ENCODE measurements at places on chromosomes 5 and 9. TPM values are rescaled to one million over a fixed set of nuclear protein-coding genes. Genes with fewer than 3 reads are reported as not detected.

Gene TSSK1B
- not detected for total RNA-seq

Gene CDC25C
- total RNA-seq: 4.1 TPM

Gene TRIM36
- total RNA-seq: 27.2 TPM

Gene MINAR2
- not detected for total RNA-seq

Gene STX17
- total RNA-seq: 36.4 TPM

Gene PITX1
- total RNA-seq: 0.88 TPM

Gene EFNA5
- not detected for total RNA-seq

Gene CEP72
- total RNA-seq: 3.9 TPM

Gene CAPSL
- not detected for total RNA-seq

Gene SLC6A19
- 500 TPM for total RNA-seq

Gene CNTFR
- total RNA-seq: 24.6 TPM

Gene CDH10
- not detected for total RNA-seq

Gene PRSS3
- 281 TPM for total RNA-seq

Gene ANKRD33B
- total RNA-seq: 0.70 TPM

Gene OBP2B
- not detected for total RNA-seq

DNA sequence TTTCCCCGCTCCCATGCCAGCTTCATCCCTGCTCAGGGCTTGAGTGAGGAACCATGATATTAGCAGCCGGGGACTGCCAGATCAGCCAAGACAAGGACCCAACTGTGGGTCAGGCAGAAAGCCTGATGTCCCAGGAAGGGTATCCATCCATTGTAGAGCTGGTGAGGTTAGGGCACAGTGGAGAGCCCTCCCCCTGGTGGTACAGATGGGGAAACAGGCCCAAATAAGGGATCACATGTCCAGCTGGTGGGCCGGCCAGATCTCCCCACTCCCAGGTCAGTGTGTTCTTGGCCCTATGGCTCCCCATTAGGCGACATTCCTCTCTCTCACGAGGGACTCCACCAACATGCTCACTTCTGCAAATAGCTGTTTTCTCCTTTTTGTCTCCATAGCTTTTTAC lies 9.0 kb downstream of the CDX1 start:
- no peak overlapping the region for H3K4me3 ChIP-seq
- no peak for DNase-seq
- no peaks in the 10 kb centered on the region for H3K4me1 ChIP-seq
- no peaks in the 10 kb centered on the region for H3K27me3 ChIP-seq
- H3K27ac ChIP-seq: peak overlapping the region; percentile 57
- H3K36me3 ChIP-seq: peaks cover 12% of the 10 kb centered on the region

DNA sequence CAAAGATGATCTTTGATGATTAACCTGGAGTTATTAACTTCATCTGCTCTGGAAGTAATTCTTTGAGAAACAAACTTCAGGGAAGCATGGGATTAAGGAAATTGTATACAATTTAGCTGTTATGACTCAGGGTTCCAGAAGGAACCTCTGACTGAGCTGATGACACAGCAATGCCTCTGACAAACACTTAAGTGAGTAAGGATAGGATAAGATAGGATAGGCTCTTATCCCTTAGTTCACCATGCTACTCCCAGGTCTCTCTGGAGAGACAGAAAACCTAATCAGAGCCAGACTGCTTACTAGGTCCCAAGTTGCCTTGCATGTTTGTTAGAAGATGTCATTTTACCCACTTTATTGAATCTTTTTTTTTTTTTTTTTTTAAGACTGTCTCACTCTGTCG lies 12.6 kb upstream of the TMEM38B start:
- H3K4me1 ChIP-seq: no peaks in the 10 kb centered on the region
- H3K36me3 ChIP-seq: no peaks in the 10 kb centered on the region
- H3K4me3 ChIP-seq: no peak overlapping the region
- DNase-seq: no peak
- H3K27ac ChIP-seq: no peak overlapping the region

- no peaks in the 10 kb centered on the region for H3K4me1 ChIP-seq
- H3K27ac ChIP-seq: no peak overlapping the region
- DNase-seq: no peak
These were observed 99.8 kb upstream of the SPATA31C2 start for GRCh38 chr9:88237991-88238571.

GRCh38 chr5:16574789-16575721 lies 41.7 kb downstream of the RETREG1 start:
- H3K36me3 ChIP-seq: no peaks in the 10 kb centered on the region
- H3K4me1 ChIP-seq: no peaks in the 10 kb centered on the region
- H3K27ac ChIP-seq: no peak overlapping the region
- no peak overlapping the region for H3K4me3 ChIP-seq

DNA sequence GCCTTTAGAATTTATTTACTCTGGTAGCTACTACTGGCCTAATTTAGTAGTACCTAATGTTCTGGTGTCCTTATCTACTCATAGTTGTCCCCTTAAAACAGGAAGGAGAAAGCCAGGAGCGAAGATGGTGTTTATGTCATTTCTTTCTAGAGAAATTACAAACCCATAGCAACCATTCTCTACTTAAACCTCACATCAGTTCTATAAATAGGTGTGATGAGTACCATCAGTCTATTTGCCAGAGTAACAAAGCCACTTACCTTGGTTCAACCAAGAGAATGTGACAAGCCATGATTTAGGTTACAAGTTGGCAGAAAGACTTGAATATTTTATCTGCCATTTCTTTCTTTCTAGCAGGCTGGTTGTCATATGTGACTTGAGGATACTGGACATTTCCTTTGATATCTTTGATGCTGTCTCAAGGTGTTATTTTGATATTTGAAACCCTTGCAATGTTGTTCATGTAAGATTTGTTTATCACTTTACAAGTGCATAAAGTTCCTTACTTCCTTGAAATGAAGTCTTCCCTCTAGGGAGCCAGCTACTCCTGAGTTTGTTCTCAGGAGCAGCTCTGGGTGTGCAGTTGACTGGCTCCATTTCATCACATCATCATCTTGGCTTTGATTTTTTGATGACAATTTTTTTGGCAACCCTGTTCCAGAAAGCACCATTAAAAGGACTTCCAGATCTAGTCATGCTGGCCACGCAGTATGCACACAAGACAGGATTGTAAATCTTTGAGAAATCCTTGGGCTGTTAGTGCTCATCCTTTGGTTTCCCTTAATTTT lies 286.8 kb downstream of the ARHGAP26 start:
- H3K27me3 ChIP-seq: no peaks in the 10 kb centered on the region
- no peaks in the 10 kb centered on the region for H3K36me3 ChIP-seq
- no peak overlapping the region for H3K27ac ChIP-seq
- H3K4me1 ChIP-seq: peaks cover 13% of the 10 kb centered on the region

DNA sequence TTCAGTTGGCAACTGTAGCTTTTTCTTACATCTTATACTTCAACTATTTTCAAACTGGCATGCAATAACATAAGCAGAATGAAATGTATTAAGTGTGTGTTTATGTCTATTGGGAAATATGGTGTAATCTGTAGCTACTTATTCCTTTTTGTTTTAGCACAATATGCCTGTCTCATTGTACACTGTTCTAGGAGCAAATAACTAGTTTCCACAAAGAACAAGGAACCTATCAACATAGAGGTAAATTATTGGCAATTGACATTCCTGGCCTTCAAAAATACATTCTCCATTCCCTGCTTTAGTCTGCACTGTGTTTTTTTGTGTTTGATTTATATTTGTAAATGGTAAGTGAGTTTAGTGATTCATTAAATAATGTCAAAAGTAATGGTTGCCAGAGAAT lies 75.7 kb downstream of the FBXL7 start:
- no peaks in the 10 kb centered on the region for H3K4me1 ChIP-seq
- no peak overlapping the region for H3K4me3 ChIP-seq
- H3K36me3 ChIP-seq: no peaks in the 10 kb centered on the region
- no peak overlapping the region for H3K27ac ChIP-seq
- no peak for DNase-seq

DNA sequence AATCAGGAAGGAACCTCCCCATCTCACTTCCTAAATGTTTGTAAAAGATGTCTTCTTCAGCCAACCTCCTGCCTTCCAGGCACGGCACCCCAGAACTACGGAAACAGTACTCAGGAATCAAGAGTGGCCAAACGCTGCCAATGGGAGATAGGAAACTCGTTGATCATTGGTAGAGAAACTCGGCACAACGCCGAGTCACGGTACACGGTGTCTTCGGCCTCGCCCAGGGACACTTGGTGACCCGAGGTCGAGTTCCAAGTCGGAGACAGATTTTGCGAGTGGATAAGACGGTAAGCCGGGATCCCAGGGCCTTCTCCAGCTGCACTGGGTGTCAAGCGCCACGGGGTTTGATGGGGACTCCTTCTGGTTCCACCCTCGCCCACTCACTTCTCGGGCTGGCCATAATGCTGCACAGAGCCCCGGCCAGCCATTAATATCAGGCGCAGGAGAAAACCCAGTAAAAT lies 343 bp downstream of the KIAA0825 start:
- peak overlapping the region; percentile 80 for H3K4me3 ChIP-seq
- no peaks in the 10 kb centered on the region for H3K36me3 ChIP-seq
- H3K27ac ChIP-seq: peak overlapping the region; percentile 89
- H3K27me3 ChIP-seq: no peaks in the 10 kb centered on the region

DNA sequence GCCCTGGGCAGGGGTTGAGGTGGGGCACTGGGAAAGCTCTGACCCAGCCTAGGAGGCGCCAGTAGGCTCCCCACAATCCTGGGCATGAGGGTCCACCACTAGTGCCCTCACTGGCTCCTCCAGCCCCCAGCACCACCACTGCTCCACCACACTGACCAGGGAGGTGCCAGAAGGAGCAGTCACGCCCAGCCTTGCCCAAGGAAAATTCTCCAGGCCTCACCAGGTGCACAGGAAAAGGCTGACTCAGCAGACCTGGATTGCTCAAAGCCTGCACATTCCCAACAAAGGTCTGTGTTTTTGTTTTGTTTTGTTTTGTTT lies 62.9 kb downstream of the ZNF354C start:
- no peak overlapping the region for H3K27ac ChIP-seq
- no peak for DNase-seq
- no peaks in the 10 kb centered on the region for H3K4me1 ChIP-seq
- H3K27me3 ChIP-seq: no peaks in the 10 kb centered on the region
- H3K4me3 ChIP-seq: no peak overlapping the region
- H3K36me3 ChIP-seq: no peaks in the 10 kb centered on the region

DNA sequence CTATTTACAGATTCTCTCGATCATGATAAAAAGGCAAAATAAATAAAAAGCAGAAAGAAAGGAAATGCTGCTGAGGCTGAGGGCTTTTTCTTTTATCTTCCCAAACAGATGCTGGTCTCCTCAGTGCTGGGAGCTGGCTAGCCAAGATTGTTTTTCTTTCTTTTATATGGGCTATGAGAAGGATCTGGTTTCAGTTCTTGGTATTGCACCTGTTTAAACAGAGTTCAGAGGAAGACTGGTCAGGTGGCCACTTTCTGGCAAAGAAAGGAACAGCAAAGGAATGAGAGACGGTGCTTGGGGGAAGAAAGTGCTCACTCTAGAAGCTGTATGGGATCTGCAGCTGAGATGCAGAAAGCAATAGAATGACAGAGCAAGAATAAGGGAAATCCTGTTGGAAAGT lies 88.9 kb downstream of the SLF1 start:
- DNase-seq: no peak
- H3K27ac ChIP-seq: no peak overlapping the region
- H3K4me3 ChIP-seq: no peak overlapping the region
- peaks cover 28% of the 10 kb centered on the region for H3K36me3 ChIP-seq

DNA sequence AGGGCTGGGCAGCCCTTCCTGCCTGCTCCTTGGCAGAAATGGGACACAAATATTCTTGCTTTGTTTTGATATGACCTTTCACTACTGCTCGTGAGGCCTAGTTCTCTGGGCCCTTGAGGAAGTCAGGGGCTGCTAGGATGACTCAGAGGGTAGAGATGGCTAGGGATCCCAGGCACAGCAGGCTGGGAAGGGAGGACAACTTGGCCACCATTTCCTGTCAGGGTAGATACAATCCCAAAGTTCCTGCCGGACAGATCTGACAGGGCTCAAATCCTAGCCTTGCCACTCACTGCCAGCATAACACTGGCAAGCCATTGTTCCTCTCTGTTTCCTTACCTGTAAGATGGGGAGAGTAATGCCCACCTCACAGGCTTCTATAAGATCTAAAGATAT lies 31.7 kb upstream of the MEIKIN start:
- H3K27ac ChIP-seq: no peak overlapping the region
- H3K4me3 ChIP-seq: no peak overlapping the region
- H3K4me1 ChIP-seq: no peaks in the 10 kb centered on the region
- H3K36me3 ChIP-seq: no peaks in the 10 kb centered on the region

- H3K27me3 ChIP-seq: no peaks in the 10 kb centered on the region
- no peaks in the 10 kb centered on the region for H3K4me1 ChIP-seq
- H3K36me3 ChIP-seq: no peaks in the 10 kb centered on the region
These were observed 123.8 kb downstream of the ASTN2 start for GRCh38 chr9:117290856-117291622.

GRCh38 chr5:171989946-171990712 lies 16.3 kb downstream of the FBXW11 start:
- no peak overlapping the region for H3K27ac ChIP-seq
- no peak overlapping the region for H3K4me3 ChIP-seq
- no peaks in the 10 kb centered on the region for H3K4me1 ChIP-seq
- DNase-seq: no peak
- H3K36me3 ChIP-seq: no peaks in the 10 kb centered on the region

GRCh38 chr9:83977196-83977595 lies 2.8 kb downstream of the HNRNPK start:
- no peak for DNase-seq
- no peak overlapping the region for H3K27ac ChIP-seq
- H3K36me3 ChIP-seq: peaks cover 11% of the 10 kb centered on the region
- no peaks in the 10 kb centered on the region for H3K4me1 ChIP-seq
- no peak overlapping the region for H3K4me3 ChIP-seq

- DNase-seq: peak; percentile 55
- H3K36me3 ChIP-seq: no peaks in the 10 kb centered on the region
- peaks cover 3% of the 10 kb centered on the region for H3K4me1 ChIP-seq
These were observed 4.1 kb upstream of the RGMB start for GRCh38 chr5:98769210-98769958.

DNA sequence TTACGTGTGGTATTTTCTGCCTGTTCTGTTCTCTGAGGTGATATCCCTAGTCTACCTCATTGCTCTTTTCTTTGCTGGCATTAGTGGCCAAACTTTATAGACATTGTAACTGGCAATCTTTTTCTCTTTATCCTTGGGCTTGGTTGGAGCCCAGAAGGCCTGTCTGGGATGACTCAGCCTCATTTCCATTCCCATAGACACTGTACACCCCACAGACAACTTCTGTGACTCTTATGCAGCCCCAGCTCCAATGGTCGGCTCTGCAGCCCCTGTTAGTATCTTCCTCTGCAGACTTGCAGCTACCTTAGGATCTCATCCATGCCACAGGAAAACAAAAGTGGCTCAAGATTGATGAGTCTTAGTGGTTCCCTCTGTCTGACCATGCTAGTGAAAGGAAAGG lies 79.8 kb downstream of the CFAP95 start:
- no peaks in the 10 kb centered on the region for H3K36me3 ChIP-seq
- H3K27me3 ChIP-seq: no peaks in the 10 kb centered on the region
- DNase-seq: no peak
- H3K27ac ChIP-seq: no peak overlapping the region

- no peaks in the 10 kb centered on the region for H3K27me3 ChIP-seq
- peaks cover 5% of the 10 kb centered on the region for H3K4me1 ChIP-seq
- peaks cover 25% of the 10 kb centered on the region for H3K36me3 ChIP-seq
- no peak for DNase-seq
These were observed 82.7 kb upstream of the CTSL start for GRCh38 chr9:87643107-87643650.

- DNase-seq: peak; percentile 24
- no peaks in the 10 kb centered on the region for H3K27me3 ChIP-seq
- no peak overlapping the region for H3K4me3 ChIP-seq
- no peaks in the 10 kb centered on the region for H3K4me1 ChIP-seq
These were observed 56.4 kb downstream of the BARX1 start for GRCh38 chr9:93898502-93899426.
